Activated CD8-positive, alpha-beta memory T cell treated with anti-CD3 and anti-CD28 coated beads, Interleukin-2, amount 10 ng/mL, durations not matched to agents 7 days and 5 days (primary cell): ENCODE measurements at places on chromosomes 11 and 22.

- no peak for DNase-seq
Measured at GRCh38 chr22:31586137-31586920, 75.7 kb downstream of the PISD start.

- no peak for DNase-seq
Measured at GRCh38 chr11:35239471-35240075, 100.6 kb downstream of the CD44 start.

- DNase-seq, result peak; percentile 46
Measured at GRCh38 chr11:29343465-29344333, 673.1 kb downstream of the KCNA4 start.

- DNase-seq, result no peak
Measured at GRCh38 chr11:75554258-75555022, 7.6 kb upstream of the SERPINH1 start.

- peak; percentile 46 for DNase-seq
Measured at GRCh38 chr11:17414317-17414737, 25.9 kb upstream of the KCNJ11 start.

GRCh38 chr11:118619444-118620197 is 12.2 kb downstream of the PHLDB1 start:
- no peak for DNase-seq

GRCh38 chr11:76410851-76411357 is 29.8 kb downstream of the GVQW3 start:
- no peak for DNase-seq

DNA sequence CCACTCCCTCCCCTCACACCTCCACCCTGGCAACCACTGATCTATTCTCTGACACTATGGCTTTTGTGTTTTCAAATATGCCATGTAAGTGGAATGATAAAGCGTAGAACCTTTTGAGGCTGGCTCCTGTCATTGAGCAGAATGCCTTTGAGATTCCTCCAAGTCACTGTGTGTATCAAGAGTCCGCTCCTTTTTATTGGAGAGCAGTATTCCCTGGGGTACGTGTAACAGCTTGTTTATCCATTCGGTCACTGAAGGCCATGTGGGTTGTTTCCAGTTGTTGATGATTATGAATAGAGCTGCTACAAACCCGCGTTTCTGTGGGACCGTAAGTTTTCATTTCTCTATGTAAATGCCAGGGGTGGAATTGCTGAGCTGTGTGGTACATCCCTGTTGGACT is 10.3 kb downstream of the TP53I11 start:
- DNase-seq, result no peak

GRCh38 chr11:84581083-84581482 is 1046.1 kb downstream of the DLG2 start:
- no peak for DNase-seq

DNA sequence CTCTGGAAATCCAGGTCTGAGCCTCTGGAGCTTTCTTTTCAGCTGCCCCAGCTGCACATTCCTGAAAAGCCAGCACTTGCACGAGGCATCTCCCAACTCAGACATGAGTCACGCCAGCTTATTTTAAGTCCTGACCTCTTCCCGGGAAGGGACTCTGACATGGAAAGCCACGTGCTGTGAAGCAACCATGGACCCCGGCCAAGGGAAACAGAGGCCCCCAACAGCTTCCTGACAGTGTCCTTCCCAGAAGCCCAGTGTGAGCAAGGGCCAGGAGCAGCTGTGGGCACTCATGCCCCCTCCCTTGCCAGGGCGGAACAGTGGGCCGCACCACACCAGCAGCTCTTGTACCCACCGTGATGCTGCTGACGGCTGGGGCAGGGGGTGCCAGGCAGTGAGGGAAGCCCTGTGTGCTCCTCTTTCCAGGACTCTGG is 118.8 kb upstream of the CADM1 start:
- no peak for DNase-seq

DNA sequence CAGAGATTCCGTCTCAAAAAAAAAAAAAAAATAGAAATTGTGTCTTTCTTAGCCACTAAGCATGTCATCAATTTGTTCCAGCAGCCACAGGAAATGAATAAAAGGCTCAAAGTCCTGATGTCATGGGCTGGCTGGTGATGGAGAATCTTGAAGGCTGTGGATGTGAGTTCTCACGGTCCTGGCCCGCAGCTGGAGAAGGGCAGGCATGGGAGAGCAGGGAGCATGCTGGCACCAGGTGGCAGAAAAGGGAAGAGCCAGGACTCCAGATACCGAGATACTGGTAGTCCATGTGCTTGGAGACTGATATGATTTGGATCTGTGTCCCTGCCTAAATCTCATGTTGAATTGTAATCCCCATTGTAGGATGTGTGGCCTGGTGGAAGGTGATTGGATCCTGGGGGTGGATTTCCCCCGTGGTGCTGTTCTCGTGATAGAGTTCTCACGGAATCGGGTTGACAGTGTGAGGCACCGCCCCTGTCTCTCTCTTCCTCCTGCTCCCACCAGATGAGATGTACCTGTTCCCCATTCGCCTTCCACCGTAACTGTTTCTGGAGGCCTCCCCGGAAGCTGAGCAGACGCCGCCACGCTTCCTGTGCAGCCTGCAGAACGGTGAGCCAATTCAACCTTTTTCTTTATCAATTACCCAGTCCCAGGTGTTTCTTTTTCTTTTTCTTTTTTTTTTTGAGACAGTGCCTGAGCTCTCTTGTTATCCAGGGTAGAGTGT is 18.1 kb downstream of the MRGPRD start:
- DNase-seq, result no peak

GRCh38 chr11:2256951-2257700 is 13.3 kb downstream of the ASCL2 start:
- DNase-seq, result no peak

GRCh38 chr11:105960252-105961245 is 61.5 kb downstream of the MSANTD4 start:
- DNase-seq, result no peak
